Karpas-422 (cell line): ENCODE measurements at places on chromosomes 7 and 10. TPM values are rescaled to one million over a fixed set of nuclear protein-coding genes. Genes with fewer than 3 reads are reported as not detected.

DNA sequence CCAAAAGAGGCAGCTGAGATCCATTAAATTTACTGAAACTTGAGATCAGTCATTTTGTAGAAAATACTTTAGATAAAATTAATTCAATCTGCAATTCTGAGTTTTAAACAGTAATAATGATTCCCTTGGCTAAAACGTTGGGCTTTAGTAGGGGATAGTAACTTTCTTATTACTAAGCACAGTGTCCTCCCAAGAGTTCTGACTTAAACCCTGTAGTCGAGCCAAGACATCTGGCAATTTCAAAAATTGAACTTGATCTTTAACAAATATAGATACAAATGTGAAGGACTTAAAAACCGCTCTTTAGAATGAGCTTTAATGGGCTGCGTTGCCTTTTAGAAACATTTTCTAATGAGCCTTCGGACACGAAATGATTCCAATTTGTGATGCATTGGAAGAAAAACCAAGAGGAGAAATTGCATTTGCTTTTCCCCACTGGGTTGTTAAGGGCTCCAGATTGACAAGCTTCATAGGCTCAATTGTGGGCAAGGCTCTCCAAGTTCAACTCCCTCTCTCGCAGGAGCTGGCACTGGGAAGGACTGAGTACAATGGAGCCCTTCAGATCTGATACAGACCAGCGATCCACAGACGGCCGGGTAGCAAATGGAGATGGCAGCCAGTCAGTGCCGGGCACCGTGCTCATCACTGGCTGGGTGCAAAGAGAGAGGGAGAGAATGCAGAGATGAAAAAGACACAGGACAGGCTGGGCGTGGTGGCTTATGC, 921.3 kb upstream of the AUTS2 start:
- H3K27me3 ChIP-seq = no peaks in the 10 kb centered on the region
- DNase-seq = no peak
- no peaks in the 10 kb centered on the region for H3K36me3 ChIP-seq
- no peak overlapping the region for H3K27ac ChIP-seq
- H3K4me3 ChIP-seq = no peak overlapping the region
- H3K4me1 ChIP-seq = no peaks in the 10 kb centered on the region

DNA sequence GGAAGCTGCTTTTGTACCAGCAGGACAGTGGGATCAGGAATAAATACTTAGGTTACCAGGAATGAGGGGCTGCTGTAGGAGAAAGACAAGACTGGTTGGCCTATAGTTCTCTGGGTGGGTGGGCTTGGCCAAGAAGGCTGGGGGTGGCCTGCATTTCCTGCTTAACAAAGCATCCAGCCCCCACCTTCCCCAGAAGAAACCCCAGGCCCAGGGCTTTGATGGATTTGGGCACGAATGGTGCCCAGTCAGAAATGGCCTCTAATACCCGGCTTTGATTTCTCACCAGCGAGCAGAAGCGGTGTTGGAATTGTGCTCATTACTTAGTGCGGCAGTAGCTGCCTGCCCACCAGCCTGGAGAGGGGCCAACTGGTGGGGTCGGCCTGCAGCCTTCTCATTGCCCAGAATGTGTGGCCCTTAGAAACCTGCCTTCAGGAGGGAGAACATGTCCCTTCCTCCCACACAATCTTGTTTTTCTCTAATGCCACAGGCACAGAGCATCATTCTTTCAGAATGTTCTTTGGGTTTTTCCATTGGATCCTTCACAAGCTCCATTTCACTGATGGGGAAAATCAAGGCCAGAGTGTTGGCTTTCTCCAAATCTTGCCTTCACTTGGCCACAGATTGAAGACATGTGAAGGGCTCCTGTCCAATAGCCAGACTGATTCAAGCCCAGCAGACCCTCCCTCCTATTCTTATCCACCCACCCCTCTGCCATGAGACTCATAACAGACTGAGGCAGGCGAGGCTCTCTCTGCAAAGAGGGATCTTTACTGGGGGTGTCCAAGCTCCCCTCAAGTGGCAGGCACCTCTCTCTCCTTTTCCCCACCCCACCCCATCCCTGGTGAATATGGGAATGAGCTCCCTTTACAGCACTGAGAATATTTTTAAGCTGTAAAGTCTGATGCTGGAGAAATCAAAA, 2.5 kb downstream of the UNC5B start:
- H3K27ac ChIP-seq = no peak overlapping the region
- H3K27me3 ChIP-seq = no peaks in the 10 kb centered on the region
- H3K4me1 ChIP-seq = no peaks in the 10 kb centered on the region
- H3K36me3 ChIP-seq = no peaks in the 10 kb centered on the region

DNA sequence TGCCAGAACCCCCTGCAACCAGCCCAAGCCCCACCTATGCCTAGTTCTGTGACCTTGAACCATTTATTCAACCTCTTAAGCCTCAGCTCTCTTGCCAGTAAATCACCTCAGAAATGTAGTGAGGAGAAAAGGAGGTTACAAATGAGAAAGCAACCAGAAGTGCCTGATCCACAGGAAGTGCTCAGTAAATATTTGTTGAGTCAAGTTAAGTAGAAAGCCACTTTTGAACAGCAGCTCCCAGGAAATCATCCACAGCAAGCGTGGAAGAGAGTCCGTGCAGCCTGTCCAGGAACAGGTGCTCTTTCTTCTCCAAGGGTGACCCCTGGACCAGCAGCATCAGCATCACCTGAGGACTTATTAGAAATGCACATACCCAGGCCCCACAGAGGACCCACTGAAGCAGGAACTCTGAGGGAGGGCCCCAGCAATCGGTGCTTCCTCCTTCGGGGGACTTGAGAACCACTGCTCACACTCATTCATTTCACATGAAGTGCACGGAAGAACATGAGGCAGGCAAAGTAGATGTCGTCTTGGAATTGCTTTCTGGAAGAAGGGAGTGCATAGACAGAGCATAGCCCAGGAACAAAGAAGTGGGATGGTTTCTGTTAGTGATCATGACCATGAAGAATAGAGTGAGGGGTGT, 6.3 kb upstream of the C10orf71 start:
- no peaks in the 10 kb centered on the region for H3K27me3 ChIP-seq
- H3K27ac ChIP-seq = no peak overlapping the region
- no peak for DNase-seq
- no peak overlapping the region for H3K4me3 ChIP-seq

- H3K4me1 ChIP-seq = no peaks in the 10 kb centered on the region
- no peak for DNase-seq
- H3K4me3 ChIP-seq = no peak overlapping the region
- H3K27ac ChIP-seq = no peak overlapping the region
- H3K27me3 ChIP-seq = no peaks in the 10 kb centered on the region
- no peaks in the 10 kb centered on the region for H3K36me3 ChIP-seq
Observed at GRCh38 chr7:50729962-50730361, 52.7 kb downstream of the GRB10 start.

DNA sequence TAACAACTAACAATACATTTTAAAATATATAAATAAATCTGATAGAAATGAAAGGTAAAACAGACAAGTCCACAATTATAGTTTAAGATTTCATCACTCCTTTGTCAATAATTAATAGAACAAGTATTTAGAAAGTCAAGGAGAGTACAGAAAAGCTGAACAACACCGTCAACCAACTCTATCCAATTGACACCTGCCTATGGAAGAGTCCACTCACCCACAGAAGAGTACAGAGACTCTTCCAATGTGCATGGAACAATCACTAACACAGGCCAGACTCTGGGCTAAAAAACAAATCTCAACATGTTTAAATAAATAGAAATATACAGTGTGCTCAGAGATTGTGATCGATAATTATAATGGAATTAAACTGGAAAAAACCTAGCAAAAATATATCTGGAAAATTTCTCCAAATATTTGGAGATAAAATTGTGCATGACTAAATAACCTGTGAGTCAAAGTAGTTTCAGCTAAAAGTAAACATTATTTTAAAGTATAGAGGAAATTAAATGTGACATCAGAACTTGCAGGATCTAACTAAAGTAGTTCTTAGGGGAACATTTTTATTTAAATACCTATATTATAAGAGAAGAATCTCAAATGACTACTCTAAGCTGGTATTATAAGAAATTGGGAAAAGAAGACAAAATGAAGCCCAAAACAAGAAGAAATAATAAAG, 109.9 kb upstream of the EGFR start:
- no peak for DNase-seq
- H3K36me3 ChIP-seq = no peaks in the 10 kb centered on the region
- H3K27ac ChIP-seq = no peak overlapping the region
- no peak overlapping the region for H3K4me3 ChIP-seq

DNA sequence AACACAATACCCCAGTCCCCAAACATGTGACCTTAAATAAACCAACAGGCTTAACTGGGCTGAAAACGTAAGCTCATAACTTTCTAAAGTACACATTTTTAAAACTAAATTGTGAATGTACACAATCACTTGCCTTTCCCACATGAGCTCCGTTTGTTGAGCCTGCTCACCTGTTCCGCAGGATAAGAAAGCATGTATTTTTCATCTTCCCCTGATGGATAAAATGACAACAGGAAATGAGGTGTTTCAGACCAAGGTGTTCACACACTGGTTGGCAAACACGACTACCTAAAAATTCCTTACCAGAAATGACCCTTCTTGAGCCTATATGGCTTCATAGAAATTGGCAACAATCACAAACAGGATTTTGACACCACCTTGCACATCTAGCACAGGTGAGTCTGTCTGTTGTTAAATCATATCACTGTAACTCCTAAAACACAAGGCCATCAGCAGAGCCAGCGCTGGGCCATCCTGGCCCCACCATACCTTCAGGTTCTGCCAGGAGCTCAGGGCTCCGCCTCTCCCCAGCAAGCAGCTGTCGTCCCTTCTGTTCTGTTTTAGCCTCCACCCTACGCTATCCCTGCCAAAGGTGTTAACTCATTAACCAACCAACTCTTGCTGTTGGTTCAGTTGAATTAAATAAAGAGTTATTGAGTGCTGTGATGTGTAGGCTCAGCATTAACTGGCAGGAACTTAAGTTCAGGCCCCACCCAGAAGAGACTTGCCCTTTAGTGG, 73.6 kb upstream of the RNF32 start:
- H3K36me3 ChIP-seq = no peaks in the 10 kb centered on the region
- no peaks in the 10 kb centered on the region for H3K27me3 ChIP-seq
- H3K4me3 ChIP-seq = no peak overlapping the region
- no peak for DNase-seq
- no peak overlapping the region for H3K27ac ChIP-seq
- H3K4me1 ChIP-seq = no peaks in the 10 kb centered on the region

The ARHGEF35 gene
- total RNA-seq = 0.30 and 0.36 TPM in 2 replicates
